ENCODE measurements at places on chromosomes 6 and 20.
A peak's percentile ranks its signal among the peaks of the same experiment; 100 is the strongest.

DNA sequence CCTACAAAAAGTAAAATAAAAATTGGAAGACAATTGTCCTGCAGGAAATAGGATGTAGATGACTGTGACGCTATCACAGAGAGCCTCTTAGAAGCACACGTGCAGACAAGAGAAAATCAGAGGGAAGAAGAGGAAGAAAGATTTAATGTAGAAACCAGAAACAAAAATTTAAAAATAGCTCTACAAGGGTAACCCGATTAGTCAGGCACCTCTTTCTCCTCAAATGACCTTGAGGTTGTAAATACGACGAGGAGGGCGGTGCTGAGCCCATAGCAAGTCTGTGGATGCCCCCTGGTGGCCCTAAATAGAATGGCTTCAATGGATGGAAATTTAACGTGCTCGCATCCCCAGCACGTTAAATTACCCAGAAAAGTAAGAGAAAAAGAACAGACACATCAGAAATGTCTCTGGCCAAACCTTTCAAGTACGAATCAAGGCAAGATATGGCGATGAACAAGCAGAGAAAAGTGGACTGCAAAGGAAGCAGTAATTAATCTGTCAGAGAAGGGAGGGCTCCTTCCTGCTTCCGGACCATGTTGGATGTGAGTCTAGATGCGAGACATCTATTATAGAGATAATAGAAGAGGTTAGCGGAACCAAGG is 4.2 kb upstream of the PRPH2 start:
- DNase-seq = peak; percentile 77

DNA sequence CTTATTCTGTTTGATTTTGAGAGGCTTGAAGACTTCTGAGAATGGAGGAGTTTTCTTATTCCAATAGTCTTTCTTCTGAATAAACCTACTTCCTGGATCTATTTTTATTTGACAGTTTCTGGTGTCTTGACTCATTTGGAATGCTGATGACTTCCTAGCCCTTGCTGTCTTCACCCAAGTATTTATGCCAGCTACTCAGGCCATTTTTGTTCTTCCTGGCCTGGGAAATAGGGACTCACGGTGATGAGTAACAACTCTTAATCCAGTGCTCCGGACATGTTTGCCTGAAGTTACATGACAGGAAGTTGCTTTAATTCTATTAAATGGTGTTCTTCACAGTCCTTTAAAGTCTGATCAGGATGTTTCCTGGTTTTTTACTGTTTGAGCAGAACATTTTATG is 272.1 kb upstream of the EYS start:
- DNase-seq = no peak

- DNase-seq = no peak
Measured at GRCh38 chr20:346640-347316, at the start of gene NRSN2. NRSN2 (plus strand) TSS chr20:347111; CDS start chr20:349644, 2,533 bp downstream.

GRCh38 chr20:59424976-59425375 is 124.6 kb downstream of the EDN3 start:
- no peak for DNase-seq

GRCh38 chr20:25464501-25465242 is 57.2 kb downstream of the GINS1 start:
- no peak for DNase-seq

- no peak for DNase-seq
Measured at GRCh38 chr20:1857466-1857865, 37.7 kb upstream of the SIRPA start.

DNA sequence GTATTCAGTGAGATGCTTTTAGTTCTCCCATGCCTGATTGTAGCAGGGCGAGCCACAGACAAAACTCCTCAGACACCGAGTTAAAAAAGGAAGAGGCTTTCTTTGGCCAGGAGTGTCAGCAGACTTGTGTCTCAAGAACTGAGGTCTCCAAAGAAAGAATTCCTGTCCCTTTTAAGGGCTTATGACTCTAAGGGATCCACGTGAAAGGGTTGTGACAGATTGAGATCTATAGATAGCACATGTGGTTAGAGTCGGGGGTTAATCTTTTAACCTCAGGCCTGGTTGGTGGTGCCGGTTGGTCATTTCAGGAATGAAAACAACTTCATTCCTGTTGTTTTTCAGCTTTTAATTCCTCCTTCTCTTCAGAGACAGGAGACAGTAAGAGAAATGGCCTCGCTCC is 168.8 kb upstream of the GRIK2 start:
- no peak for DNase-seq

- no peak for DNase-seq
Measured at GRCh38 chr6:53244399-53244931, 95.8 kb upstream of the GCM1 start.

Data from right renal pelvis (tissue), 4 donors.